ENCODE measurements at places on chromosomes 7 and 10.

DNA sequence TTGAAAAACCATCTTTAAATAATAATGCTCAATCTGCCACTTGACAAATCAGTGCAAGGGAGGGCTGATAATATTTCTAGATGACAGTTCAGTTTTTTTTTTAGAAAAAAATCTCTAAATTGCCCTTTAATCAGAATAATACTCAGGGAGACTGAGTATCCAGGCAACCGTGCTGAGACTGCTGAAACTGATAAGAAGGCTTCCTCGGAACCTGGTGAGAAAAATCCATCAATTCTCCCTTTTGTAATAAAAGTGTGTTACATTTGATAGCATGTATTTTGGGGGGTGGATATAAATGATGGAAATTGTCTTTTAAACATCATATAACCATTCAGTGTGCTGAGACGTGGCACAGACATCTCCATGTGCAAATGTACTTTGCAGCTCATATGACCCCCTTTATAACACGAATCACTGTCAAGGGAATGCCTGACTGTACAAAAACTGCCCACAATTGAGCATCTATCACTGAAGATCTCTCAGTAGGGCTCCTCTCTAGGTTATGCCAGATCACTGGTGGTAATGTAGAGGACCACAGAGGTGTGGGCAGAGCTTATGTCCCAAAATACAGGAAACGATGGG, 491.1 kb upstream of the ADARB2 start:
- no peak for DNase-seq

- DNase-seq: no peak
These were observed 81.6 kb downstream of the EVX1 start for GRCh38 chr7:27324246-27324645.

GRCh38 chr10:12237265-12238220, 41.6 kb downstream of the CDC123 start:
- no peak for DNase-seq

- no peak for DNase-seq
These were observed 221.7 kb upstream of the LYZL1 start for GRCh38 chr10:29067161-29067560.

DNA sequence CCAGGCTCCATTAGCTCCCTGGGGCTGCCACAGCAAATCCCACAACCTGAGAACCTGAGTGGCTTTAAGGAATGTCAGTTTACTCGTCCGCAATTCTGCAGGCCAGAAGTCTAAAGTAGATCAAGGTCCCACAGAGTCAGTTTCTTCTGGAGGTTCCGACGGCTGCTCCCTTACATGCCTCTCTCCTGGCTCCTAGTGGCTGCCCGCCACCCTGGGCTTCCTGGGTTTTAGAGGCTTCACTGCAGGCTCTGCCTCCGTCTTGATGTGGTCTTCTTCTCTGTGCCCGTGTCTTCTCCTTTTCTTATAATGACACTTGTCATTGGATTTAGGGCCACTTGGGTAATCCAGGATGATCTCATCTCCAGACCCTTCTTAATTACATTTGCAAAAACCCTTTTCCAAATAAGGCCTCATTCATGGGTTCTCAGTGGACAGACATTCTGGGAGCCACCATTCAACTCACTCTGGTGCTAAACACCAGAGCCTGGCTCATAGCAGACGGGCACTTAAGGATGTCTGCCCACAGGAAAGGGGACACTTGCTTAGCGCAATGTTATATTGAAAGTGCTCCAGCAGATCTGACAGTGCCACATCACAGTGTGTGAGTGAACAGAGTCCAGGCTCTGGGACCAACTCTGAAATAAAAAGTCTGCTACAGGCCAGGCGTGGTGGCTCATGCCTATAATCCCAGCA, 77.6 kb downstream of the VWC2 start:
- DNase-seq: no peak

GRCh38 chr7:29935111-29935510, 54.5 kb downstream of the SCRN1 start:
- DNase-seq: no peak

DNA sequence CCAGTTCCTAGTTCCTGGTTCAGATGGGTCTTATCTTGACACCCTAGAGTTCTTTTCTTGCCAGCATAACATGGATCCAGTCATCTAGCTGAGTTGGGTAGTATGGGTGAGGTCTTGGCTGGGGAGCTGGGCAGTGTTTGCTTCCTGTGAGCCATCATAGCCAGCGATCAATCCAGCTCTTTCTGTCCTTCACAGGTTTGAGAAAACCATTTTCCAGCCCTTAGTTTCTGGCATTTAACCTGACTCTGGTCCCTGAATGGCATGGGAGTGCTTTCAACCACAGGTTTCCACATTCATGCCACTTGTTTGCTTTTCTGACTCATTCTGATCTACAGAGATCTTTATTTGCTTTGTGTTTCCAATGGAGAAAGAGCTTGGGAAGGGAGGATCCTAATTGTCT, 8.6 kb downstream of the SLC13A1 start:
- no peak for DNase-seq

GRCh38 chr10:21526188-21526859, 842 bp upstream of the SKIDA1 start:
- no peak for DNase-seq

- DNase-seq: no peak
These were observed 22.8 kb downstream of the GNA12 start for GRCh38 chr7:2821161-2821841.

DNA sequence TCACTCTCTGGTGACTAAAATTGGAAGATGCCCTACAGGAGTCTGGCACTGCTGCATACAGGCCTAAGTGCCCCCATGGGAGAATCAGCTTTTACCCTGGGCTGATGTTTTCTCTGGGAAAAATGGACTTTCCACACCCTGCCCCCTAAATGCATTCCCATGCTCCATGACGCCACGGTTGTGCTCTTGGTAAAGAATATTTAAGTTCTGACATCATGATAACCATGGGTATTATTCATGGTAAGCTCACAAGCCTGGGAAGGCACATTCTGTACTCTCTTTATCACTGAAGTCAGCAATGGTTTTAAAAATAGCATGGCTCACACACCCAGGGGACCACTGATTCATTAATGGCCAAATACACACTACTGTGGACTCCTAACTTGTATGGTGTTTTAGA, 43.4 kb downstream of the HIPK2 start:
- DNase-seq: no peak

DNA sequence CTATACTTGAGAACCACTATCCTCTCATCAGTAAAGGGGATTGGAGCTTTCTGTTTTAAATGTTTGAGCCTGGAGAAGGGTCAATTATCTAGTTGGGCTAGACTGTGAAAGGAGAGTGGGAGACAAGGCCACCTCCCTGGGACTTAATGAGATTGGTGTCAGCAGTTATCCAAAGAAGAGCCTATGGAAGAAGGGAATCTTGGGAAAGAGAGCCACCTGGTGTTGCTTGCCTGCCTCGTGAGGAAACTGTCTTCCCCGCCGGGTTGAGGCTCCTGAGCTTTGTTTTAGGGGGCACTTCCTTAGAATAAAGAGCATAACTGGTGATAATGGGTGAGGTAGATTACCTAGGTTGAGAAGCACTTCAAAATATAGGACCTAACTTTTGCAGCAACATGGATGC, 32.0 kb upstream of the ABCB4 start:
- no peak for DNase-seq

GRCh38 chr7:32224276-32224675, 154.1 kb upstream of the PDE1C start:
- no peak for DNase-seq

DNA sequence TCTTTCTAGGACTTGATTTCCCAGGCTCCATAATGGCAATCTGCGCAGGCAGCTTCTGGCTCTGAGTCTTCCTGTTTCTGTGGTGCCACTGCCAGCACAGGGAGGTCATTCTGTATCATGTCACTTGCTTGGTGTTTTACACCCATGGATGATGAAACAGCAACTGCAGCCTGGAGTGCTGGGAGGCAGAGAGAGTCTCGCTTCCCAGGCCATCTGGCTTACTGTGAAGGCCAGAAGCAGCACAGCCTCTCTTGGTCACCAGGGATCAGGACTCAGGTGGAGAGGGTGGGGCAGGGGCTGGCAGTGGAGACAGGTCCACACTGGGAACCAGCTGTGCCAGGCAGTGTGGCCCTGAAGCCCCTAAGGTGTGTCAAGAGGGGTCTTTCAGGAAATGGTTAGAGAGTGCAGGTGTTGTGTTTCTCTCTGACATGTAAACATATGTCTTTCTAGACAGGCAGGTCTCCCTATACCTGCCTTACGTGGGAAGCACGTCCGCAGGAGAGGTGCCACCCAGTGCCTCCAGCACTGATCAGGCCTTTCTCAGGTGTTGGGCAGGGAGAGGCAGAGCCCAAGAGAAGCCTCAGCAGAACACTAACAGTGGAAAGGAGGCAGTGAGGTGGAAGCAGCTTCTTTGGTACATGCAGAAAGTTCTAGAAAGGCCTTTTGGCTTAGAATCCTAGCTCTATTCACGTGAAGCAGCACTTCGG, 71.4 kb downstream of the INSIG1 start:
- no peak for DNase-seq

- no peak for DNase-seq
These were observed 9.4 kb downstream of the DLX5 start for GRCh38 chr7:97015279-97015678.

- no peak for DNase-seq
These were observed 79.3 kb downstream of the FZD1 start for GRCh38 chr7:91343420-91343960.

DNA sequence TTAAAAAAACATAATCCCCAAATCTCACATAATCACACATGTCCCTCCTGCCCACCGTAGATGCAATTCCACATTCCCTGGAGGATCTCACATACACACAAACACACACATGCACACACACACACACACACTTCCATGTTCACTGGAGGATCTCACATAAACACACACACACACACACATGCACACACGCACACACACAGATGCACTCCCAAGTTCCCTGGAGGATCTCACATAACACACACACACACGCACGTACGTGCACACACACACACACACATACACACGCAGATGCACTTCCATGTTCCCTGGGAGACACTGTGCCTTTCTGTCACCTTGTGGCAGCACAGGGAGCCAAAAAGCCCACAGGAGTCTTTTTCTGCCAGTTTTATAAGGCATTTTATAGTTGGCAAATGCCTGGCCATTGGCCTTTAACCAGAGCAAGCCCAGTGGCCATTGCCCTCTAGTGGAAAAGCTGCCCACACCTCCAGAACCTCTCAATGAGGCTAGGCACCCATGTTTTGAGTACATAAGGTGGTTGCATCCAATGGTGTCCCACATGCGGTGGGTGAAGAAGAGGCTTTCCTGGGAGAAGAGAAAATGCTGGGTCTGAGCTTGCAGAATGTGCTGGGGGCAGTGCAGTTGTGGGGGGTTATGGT, 115.4 kb upstream of the ACBD5 start:
- DNase-seq: no peak

- no peak for DNase-seq
These were observed 106.9 kb upstream of the FAM3C start for GRCh38 chr7:121503039-121503438.

- DNase-seq: peak; percentile 87
These were observed at the start of gene KLHDC10 for GRCh38 chr7:130069978-130070860. KLHDC10 (plus strand) TSS chr7:130070534; CDS start chr7:130070644, 110 bp downstream.

- DNase-seq: no peak
These were observed 415.6 kb upstream of the NPVF start for GRCh38 chr7:25643770-25644394.

DNA sequence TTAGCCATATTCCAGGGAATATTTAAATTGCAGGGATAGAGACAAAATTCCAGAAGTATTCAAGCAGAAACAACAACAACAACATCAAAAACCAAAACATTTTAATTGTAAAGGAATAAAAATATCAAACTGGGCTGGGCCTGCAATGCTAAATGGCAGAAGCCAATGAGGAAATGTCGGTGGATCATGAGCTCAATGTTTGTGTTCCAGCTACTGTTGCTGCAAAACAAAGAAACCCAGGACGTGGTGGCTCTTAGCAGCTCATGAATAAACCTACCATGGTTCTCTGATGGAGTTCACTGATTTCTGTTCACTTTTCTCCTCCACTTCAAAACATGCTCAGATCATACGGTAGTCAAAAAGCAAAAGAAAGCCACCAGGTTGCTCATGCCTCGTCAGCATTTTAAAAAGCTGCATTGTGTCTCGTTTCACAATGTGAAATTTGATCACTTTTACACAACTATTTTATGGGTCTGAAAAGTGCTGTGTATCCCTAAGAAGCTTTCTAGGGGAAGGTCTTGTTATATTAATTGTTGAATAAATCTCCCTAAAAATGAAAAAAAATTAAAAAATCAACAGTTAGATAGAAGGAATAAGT, 54.0 kb downstream of the ASNS start:
- DNase-seq: no peak

GRCh38 chr7:80581486-80582260, 56.8 kb upstream of the CD36 start:
- no peak for DNase-seq

GRCh38 chr7:16235147-16236114, 185.9 kb downstream of the CRPPA start:
- DNase-seq: no peak

DNA sequence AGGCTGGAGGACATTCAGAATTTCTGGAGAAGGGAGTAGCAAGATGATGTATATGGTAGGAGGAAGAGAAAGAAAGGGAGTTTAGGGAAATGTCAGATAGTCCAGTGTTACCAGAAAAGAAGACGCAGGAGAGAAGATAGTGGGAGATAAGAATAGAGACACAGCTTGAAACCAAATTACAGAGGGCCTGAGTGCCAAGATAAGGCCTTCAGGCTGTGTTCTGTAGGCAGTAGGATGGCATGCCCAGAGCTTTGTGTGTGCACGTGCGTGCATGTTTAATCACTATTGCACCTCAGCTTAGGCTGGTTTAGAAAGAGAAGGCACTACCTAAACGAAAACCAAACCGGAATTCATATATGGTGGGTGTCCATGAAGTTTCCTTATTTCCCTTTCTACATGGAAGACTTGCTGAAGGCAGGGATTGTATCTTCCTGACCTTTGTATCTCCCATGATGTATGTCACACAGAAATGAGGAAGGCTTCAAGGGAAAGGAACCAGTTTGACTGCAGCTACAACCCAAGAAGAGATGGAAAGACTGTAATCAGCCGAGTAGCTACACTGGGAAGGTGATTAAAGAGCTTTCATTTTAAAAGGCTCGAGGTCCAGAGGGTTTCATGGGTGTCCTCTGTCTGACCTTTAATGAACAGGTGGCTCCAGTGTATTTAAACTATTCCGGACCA, 35.8 kb upstream of the BHLHA15 start:
- DNase-seq: no peak
